ENCODE measurements at places on chromosomes 3 and 15.

GRCh38 chr3:43330981-43331380 is 44.6 kb downstream of the SNRK start:
- DNase-seq, result no peak

DNA sequence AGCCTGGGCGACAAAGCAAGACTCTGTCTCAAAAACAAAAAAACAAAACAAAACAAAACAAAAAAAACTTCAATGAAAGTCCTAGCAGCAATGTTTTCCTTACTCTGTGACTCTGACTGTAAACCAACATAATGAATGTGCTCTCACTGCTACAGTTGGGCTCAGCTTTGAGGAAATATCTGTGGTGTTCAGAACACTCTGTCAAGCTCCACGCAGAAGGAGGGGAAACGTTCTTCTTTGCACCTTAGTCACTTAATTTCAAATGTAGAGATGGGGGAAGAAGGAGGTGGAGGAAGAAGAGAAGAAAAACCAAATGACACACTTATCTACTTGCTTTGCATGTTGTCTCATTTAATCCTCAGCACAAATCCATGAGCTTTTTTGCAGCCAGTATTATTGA is 107.1 kb upstream of the UBE3A start:
- no peak for DNase-seq

DNA sequence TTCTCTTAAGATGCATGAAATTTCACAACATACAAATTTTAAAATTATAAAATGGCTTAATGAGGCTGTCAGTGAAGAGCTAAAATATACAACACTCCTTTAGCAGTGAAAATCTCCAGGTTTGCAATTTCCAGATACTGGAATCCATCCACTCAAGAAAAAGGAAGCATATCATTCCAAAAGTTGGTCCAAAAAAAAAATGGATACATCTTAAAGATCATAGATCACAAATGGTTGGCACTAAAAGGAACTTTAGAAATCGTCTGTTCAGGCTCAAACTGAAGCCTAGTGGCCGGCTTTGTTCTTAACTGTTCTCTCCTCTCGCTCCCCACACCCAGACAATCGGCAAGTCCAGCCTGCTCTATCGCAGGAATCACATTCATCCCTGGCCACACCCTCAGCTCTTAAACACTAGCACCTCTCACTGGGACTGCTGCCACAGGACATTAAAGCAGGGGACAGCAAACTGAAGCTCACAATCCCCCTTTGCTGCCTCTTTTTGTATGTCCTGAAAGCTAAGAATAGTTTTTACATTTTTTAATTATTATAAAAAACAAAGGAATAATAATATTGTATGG is 130.3 kb upstream of the CDIN1 start:
- DNase-seq, result no peak

DNA sequence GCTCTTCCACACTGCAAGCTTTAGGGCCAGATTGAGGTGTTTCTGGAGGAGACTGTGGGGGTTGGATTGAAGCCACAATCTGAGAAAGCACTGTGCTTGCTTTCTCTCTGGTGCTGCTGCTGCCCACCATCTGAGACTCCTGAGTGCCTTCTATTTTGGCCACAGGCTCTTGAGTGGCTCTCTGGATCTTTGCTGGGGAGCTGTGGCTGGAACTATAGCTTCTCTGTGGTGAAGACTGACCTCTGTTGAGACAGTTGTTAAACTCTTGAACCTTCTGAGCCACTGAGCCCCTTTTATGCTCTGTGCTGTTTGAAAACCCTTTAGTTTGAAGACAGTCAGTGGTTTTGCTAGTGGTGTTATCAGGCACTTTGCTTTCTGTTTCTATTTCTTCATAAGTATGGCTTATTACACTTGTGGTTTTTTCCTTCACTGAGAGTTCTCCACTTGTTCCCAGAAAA is 108.7 kb upstream of the TSPAN3 start:
- no peak for DNase-seq

DNA sequence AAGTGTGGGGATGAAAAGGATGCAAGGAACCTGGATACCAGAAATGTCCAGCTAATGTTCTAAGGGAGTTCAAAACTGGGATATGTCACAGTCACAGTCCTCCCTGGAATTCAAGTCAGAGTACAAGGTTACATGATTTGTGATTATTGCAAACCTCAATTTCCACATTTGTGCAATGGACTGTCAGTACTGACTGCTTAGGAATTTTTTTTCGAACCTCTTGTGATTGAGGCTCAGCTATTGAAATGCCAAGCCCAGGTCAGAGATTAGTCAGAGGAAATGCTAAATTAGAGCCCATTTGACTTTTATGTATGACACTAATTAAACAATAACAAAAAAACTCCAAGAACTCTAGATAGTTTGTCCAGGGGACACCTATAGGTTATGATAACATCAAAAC is 210.2 kb downstream of the THSD4 start:
- DNase-seq, result no peak

DNA sequence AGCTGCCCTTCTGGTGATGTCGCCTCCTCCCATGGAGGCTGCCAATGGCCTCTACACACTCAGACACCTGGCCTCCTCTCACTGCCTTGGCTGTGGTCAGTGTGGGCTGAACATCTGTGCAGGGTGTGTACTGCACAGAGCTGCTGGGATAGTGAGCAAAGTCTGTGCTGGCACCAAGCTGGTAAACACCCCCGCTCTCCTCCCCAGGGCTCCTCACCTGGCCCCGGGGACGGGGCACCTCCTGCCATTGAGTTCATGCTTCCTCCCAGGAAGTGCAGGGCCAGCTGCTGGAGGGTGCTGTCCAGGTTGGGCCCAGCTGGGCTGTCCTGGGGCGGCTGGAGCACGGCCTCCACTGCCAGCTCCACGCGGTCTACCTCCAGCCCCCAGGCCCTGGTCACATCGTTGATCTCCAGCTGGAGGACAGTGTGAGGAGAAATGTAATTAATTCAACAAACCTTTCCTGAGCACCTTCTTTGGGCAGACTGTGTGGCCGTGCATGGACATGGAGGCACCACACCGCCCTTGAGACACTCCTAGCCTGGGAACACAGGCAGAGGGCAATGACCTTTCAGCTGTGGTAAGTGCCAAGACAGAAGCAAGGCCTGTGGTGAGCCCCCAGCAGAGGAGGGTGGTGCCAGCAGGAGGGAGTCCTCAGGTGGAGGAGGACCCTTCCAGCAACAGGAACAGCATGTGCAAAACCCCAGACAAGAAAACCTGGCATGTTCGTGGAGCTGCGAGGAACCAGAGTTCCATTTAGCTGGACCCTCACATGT is 6.8 kb downstream of the STOML1 start:
- DNase-seq, result peak; percentile 53

GRCh38 chr3:60504827-60505457 is 746.3 kb downstream of the FHIT start:
- no peak for DNase-seq

GRCh38 chr15:36029606-36030210 is 483.7 kb upstream of the DPH6 start:
- DNase-seq, result no peak

- DNase-seq, result no peak
Measured at GRCh38 chr3:77456906-77457305, 417.0 kb downstream of the ROBO2 start.

- DNase-seq, result peak; percentile 90
Measured at GRCh38 chr3:45915518-45916231, 27.6 kb upstream of the CXCR6 start.

GRCh38 chr15:71121442-71121841 is 6.2 kb downstream of the THSD4 start:
- no peak for DNase-seq

DNA sequence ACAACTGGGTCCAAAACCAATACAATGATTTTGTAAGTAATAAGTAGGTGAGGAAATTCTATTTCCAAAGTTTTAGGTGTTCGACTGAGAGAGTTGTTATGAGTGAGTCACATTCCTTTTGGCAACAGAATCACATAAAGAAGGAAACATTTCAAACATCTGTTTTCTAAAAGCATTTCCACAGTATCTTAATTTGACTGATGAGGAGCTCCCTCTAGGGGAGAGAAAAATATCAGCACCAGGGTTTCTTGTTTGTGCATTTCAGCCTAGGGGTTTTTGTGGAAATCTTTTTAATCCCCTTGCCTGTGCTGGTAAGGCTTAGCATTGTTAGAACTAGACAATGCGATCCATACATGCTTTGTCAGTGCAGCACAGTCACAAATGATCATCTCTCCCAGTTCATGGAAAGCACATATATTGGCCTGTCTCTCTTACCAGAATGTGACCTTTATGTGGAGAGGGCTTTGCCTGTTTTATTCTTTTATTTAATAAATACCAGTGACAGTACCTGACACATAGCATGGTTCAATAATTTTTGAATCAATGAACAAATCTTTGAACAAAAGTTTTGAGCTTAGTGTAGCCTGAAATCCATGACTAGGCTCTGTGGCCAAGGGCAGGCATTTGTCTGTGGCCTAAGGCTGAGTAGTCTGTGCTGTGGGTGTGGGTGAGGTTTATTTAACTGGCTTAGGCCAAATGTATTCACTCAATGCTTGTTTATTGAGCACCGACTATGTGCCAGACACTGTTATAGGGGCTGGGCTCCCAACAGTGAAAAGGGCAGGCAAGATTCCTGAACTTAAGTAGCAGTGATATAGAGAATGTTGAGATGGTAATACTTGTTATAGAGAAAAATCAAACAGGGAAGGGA is 21.1 kb upstream of the IQCF6 start:
- DNase-seq, result peak; percentile 58

DNA sequence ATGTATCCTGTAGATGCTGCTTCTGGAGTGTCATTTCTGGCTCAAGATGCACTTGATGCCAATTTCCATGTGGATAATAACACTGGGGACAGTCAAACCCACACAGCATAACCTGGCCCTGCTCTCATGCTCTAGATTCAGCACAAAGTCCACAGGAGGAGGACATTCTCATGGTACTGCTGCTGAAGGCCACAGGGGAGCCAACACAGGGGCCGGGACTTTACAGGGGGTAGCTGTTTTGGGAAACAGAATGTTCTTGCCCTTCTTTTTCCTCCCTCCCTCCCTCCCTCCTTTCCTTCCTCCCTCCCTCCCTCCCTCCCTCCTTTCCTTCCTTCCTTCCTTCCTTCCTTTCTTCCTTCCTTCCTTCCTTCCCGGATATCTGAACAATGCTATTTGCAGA is 477.4 kb downstream of the PDCD6IP start:
- DNase-seq, result no peak

DNA sequence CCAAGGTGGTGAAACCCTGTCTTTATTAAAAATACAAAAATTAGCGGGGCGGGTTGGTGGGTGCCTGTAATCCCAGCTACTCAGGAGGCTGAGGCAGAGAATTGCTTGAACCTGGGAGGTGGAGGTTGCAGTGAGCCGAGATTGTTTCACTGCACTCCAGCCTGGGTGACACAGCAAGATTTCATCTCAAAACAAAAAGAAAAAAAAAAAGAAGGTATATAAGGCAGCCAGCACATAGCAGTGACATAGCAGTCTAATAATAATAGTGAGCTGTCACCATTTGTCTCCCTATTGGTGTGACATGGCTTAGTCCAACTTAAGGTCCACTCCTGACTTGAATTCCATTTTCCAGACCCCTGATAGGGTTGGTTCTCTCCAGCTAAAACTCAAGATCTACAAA is 8.8 kb upstream of the LACTB start:
- DNase-seq, result no peak

DNA sequence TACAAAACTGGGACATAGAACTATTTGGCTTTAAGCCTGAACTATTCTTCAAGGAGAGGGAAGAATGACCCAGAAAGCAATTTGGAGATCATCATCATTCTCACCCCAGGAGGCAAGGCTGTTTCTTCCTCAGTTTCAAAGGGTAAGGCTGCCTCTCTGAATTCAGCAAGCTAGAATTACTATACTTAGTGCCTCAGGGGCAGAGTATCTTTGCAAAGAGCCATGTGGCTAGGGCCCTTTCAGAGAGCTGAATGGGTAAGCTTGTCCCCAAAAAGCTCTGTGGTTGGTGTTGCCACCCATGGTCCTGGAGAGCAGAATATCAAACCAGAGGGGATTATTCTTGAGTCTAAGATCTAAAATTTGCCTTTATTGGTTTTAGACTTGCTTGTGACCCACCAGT is 720.3 kb upstream of the ARPP21 start:
- no peak for DNase-seq

GRCh38 chr3:34202975-34203374 is 404.5 kb downstream of the PDCD6IP start:
- no peak for DNase-seq

- DNase-seq, result no peak
Measured at GRCh38 chr3:155549087-155549486, 195.8 kb downstream of the PLCH1 start.

DNA sequence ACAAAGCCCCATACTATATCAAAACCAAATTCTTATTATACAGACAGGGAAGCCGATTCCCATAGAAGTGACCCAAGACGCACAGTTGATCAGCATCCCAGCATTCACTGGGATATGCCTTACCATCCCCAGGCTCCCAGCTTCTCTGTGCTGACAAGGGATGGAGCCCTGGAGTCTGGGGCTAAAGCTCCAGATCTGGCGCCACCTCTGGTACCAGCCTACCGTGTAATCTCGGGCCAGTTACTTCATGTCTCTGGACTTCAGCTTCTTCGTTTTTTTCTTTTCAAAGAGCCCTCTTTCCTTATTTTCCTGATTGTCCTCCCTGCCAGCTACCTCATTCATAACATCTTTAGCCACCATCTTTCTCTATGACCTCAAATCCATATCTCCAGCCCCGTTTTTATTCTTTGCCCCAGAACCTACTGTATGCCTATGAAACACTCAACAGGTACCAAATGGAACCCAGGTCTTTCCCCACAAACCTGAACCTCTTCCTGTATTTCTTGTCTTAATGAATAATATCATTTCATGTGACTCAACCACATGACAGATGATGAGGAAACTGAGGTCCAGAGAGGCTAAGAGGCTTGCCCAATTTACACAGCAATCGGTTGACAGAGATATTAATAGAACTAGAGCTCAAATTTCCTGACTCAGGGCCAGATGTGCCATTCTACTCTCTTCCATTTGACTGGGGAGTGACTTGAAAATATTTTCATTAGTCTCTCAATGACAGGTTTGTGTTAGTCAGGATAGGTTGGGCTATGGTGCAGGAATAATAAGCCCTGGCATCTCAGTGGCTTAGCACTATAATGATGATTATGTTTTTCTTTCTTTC is 85.4 kb upstream of the TLE3 start:
- DNase-seq, result no peak

- DNase-seq, result no peak
Measured at GRCh38 chr15:74403991-74404563, 29.7 kb downstream of the SEMA7A start.

Measured in urothelium cell line (cell line).